ENCODE measurements at places on chromosomes 7 and 10.

- no peak for DNase-seq
Observed at GRCh38 chr7:114652041-114652440, 237.4 kb downstream of the FOXP2 start.

DNA sequence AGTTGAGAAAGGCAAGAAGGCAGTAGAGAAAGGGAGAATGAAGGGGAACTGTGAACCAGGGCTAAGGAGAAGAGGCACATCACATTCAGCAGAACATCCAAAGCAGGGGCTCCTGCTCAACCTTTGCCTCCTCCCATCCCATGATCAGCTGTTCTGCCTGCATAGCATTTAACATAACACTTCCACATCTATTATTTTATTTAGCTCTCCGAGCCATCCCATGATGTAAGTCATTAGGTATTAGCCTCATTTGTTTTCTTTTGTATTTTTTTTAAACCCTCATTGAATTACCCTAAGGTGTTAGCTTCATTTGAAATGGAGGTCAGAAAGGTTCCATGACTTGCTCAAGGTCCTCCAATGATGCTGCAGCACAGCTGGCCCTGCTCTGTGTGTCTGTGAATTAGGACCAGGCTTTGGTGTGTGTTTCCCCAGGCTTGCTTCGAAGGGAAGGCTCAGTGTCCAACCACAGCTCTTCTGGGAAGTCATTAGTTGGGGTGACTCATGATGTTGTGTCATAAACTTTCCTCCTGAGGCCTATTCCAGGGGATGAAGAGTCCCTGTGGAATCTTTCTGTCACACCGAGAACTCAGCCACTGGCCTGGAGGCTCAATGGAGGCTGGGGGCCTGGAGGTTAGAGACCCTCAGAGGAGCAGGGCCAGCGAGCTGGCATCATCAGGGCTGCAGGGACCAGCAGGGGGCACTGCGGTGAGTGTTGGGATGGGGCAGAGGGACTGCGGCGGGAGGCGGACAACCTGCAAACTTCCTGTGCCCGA is 16.5 kb downstream of the NPFFR1 start:
- DNase-seq = peak; percentile 93

DNA sequence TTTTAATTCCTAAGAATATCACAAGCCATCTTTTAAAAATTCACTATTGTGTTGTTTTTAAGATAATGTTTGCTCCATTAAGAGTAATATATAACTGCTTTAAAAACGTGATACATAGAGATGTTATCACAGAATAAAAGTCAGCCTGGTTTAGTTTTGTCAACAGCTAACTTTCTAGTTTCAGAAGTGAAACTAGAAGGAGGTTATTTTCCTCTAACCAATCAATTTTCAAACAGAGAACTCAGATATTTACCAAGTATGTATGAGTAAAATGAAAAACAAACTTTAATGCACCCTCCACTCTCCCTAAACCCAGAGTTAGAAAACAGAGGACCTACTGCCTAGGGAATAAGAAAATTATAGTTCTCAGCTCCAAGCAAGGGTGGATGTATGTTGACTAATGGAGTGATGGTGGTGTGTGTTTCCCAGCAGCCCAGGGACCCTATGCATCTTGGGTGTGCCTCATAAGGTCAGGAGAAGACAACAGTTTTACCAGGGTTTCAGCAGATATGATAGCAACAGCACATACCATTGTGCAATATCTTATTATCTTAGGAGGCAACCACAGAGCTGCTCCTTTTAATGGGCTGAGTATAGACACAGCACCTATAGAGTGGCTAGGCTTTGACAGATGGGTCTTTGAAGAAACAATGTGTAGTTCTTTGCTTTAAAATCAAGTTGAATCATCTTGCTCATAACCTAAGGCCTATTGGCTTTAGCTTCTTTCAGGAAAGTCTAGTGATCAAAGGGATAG is 58.4 kb downstream of the PTPRZ1 start:
- no peak for DNase-seq

DNA sequence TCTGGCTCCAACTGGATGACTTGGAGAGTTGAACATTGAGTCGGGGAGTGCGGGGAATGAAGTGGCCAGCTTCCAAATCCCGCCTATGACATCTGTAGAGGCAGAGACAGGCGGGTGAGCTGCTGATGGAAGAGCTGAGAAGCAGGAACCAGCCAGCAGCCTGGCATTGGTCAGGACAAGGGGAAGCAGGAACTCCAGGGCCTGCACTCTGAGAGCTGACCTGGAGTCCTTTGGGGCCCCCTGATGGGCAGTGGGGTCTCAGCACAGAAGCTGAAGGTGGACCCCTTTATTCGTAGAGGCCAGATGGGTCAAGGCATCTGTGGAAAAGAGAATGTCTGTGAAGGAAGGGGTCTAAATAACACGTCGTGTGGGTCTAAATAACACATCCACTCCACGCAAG is 57.0 kb downstream of the SEC61G start:
- no peak for DNase-seq

DNA sequence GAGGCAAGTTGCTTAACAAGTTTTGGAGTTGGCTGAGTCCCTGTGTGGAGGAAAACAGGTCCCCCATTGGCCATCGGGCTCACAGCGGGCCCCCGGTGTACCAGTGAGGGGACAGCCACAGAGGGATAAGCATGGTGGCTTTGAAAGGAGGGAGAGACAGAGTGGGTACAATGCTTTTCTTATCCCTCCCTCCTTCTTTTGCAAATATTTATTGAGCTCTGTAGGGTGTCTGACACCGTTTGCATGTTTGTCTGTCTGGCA is 2.8 kb downstream of the HTRA1 start:
- DNase-seq = no peak

All from hepatic stellate cell (primary cell).